Stimulated activated CD4-positive, alpha-beta T cell treated with anti-CD3 and anti-CD28 coated beads, Interleukin-1b, Interleukin-23, amount 100 ng/mL, for 4 hours (primary cell): ENCODE measurements at places on chromosomes 1 and 21.

DNA sequence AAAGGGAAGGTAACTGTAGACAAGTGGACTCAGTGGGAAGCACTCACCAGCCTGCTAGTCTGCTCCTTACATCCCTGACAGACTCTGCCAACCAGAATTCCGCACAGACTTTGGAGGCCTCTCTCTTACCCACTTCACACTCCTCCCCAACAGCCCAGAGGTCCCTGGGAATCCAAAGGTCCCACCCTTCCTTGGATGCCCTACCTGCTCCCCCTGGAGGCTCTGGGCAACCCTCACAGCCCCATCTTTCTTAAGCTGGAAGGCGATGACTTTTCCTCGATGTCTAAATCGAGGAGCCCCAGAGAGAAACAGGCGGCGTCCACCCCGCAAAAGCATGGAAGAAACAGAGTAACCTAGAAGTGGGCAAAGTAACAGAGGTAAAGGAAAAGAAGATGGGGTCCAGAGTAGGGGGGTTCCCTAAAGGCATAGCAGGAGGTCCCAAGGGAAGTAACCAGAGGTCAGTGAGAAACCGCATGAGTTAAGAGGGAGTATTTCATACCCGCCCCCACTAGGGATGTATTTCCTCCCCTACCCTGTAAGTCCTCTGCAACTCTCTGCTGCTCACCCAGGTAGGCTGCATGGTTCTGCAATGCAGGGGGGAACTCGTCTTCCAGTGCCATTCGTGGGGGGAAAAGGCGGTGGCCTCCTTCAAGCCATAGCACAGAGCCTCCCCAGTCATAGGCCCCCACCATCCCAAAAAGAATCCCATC lies 8.4 kb downstream of the ITGA10 start:
- no peak for DNase-seq

DNA sequence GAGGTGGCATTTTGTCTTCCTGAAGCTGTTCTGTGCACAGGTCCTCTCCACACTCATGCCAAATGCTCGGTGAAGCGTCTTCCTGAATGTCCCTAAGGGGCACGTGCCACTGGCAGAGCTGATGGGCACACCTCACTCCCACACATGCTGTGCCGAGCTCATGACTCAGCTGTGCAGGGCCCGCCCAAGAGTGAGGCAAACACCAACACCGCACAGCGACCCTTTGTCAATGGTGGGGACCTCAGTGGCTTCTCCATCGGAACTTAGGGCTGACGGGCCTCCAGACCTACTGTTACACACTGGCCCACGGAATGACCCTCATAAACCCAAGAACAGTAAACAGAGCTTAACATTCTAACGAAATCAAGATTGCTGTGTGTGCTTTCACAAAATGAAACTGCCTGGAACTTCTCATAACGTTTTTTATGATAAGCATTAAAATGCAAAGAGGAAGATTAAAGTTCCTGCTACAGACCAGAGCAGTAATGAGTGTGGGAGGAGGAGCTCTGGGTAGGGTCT lies 89.3 kb downstream of the SIM2 start:
- DNase-seq: no peak

GRCh38 chr1:201013991-201014815 lies 9.3 kb downstream of the KIF21B start:
- no peak for DNase-seq

DNA sequence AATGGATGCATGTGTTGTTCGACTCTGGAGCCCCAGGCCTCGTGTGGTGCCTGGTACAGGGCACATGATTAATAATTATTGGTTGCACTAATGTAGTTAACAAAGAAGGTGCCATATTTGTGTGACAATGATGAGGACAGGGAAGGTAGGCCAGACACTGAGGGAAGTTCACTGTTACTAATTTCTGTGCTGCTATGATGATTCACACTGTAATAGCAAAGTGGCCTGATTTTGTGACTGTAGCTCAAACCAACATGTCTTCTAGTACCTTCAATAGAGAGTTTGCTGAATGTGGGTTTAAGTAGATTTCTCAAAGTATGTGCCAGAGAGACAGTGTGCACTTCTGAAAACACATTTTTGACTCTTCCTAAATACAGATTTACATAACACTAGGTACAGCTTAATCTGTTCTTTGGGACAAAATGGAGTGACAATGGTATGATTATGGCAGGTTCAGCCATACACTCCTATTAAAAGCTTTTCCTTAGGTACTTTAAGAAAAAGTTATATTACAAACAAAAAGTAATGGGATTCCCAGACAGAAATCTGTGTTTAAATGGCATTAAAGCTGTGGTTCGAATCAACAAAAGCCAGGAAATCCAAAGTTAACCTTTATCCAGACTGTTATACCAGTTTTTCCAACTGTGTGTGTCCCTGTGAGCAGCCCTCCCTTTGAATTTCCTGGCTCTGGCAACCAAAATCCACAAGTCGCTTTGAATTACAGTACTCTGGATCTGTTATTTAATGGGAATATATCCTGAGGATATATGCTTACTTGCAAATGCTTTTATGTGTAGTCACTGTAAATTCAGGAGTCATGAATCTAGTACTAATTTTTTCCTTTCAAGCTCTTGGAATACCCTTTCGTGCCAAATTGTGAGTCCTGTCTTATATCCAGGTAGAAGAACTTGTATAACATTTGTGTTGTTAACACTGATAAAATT lies 277.1 kb upstream of the SGIP1 start:
- DNase-seq: no peak

DNA sequence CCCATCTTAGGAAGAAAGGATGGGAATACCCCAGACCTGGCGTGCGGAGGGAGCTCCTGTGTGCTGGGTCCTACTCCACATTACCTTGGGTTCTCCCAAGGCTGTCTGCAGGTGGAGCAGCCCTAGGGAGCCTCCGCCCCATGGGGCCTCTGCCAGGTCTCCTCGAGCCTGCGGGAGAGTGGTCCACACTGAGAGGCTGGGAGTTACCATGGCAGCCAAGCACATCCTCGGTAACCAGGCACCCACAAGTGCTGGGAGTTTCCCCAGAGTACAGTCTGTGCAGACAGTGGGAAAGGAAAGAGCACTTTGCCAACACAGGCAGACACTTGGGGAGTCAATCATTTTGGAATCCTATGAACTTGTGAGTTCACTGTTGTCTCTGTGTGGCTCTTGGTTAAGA lies 249.4 kb downstream of the DYRK1A start:
- no peak for DNase-seq

- DNase-seq: no peak
Measured at GRCh38 chr1:22791831-22792347, 81.2 kb downstream of the EPHB2 start.

GRCh38 chr21:28899744-28900143 lies 92.9 kb downstream of the LTN1 start:
- DNase-seq: no peak

- no peak for DNase-seq
Measured at GRCh38 chr21:34583926-34584563, 30.9 kb downstream of the RCAN1 start.

DNA sequence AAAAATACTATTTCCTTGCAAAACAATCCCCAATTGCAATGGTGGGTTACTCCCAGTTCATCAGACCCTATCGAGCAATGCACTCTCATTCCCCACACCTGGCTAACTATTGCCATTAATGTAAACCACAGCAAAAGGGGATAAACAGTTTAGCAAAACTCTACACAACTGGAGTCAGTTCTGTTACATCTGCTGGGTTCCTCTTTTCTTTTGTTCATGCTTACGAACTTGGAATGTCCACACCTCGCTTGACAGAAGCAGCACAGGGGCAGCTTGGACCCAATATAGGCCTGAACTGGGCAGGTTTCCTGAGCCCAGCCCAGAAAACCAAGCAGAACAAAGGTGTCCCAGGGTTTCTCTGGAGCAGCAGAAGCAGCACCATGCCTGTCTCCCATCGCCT lies 57.4 kb downstream of the ADSS2 start:
- no peak for DNase-seq

GRCh38 chr1:94947437-94947836 lies 20.5 kb upstream of the CNN3 start:
- DNase-seq: no peak

GRCh38 chr21:29053656-29054055 lies 19.8 kb downstream of the CCT8 start:
- no peak for DNase-seq

GRCh38 chr1:234686035-234686434 lies 76.1 kb upstream of the IRF2BP2 start:
- no peak for DNase-seq

DNA sequence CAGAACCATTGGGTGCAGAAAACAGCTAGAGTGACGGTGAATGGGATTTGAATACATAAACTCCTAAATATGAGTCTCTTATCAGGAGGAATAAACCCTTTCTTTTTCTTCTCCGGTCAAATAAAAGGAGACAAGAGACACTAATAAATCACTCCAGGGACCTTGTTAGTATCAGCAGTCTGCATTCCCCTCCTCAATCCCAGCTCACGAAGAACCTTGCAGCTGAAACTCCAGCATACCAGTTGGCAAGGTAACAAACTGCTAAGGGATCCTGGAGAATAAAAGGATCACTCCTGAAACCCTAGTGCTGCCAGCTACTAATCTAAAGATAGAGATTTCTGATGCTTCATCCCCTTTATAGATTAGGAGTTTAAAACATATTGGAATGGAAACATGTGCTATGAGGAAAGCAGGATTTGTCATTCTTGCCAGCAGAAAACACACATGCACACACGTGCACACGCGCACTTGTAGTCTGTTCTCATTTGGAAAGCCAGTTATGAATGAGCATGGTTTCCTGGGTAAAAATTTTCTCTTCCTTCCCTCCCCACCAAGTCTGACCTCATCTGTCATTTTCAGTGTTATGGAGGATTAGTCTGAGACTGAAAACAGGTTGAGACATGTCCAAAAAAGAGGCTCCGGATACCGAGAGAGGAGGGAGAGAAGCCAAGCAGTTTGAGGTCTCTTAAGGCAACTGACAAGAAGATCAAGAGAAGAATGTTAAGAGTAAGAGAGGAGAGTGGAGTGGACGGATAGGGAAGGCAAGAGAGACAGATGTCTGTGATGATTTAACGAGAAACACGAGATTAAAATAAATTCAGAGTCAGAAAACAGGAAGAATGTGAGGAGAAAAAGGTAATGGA lies 10.9 kb downstream of the IER5 start:
- DNase-seq: no peak

DNA sequence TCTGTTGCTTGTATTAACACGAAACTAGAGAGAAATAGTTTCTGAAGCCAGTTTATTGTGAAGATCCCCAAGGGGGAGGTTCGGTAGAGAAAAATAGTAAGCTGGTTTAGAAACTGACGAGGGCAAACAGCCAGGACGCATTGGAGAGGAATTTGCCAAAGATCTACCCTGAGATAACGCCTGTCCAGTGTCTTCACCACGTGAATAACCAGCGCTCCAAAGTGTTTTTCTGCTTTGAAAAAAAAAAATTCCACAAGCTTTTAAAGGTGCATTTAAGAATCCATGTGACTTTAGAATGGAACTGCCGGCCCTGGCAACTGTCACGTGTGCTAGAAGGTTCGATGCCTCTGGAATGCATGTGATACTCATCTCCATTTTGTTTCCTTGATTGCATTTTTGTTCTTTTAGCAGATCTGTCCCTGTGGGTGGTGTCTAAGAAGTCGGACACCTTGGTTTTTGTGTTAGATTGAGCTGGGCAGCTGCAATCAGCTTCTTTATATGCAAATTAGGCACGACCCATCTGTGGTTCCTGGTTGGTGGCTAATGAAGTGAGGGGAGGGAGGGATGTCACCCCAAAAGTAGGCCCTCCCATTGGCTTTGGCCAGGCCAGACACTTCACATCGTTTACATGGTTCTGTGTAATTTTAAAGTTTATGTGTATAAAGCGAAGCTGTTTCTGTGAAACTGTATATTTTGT lies 1.3 kb upstream of the THAP3 start:
- no peak for DNase-seq

GRCh38 chr1:14648896-14649855 lies 50.7 kb downstream of the KAZN start:
- DNase-seq: no peak

DNA sequence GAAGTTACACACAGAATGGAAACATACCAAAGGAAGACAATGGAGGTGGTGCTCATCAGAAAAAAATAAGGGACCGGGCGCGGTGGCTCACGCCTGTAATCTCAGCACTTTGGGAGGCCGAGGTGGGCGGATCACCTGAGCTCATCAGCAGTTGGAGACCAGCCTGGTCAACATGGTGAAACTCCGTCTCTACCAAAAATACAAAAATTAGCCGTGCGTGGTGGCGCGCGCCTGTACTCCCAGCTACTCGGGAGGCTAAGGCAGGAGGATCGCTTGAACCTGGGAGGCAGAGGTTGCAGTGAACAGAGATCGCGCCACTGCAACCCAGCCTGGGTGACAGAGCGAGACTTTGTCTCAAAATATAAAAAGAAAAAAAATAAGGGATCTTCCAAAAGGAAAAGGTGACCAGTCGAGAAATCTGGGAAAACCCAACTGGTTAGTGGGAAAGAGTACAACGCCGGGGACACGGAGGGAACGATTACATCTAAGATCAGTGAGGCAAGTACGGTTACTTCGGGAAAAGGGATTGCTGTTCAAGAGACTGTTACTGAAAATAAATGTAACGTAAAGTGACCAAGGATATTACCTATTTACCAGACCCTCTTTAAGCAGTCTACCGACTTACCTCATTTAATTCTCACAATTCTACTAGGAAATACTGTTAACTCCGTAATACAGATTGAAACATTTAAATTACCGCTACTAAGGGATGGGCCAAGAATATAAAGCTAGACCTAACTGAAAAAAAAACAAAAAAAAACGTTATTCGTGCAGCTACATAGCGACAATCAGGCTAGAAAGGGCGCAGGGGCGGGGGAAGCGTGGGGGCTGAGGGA lies 822 bp downstream of the CCT3 start:
- no peak for DNase-seq

DNA sequence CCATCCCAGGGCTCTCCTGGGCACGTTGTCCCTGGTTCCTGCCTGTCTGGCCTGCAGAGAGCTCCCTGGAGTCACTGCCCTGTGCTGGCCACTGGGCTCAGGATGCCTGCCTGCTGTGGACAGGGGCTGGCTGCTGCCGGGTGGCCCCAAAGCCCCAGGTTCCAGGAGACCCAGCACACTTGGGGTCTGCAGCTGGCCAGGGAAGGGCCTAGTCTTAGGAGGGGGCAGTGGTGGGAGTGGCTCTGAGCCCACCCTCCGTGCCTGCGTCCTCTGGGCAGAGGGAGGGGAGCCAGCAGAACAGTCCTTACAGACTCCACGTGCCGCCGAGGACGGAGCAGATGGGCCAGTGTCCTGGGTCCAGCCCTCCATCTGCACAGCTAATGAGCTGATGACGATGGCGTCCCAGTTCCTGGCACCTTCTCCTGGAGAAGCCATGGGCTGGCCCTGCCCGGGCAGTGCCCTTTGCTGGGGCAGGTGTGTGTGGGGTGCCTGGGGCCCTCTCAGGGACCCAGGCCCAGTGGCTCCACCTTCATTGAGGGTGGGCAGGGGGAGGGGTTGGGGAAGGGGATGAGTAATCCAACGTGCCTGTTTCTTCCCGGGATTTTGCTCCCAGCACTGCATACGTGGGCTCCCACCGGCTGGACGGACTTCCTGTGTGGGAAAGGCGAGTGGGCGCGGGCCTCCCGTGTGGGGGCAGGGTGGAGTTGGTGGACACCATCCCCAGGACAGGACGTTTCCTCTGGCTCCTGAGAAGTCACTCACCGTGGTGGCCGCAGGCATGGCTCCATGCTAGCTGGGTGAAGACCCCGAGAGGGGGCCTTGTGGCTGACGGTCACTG lies 6.8 kb upstream of the PLCH2 start:
- no peak for DNase-seq

GRCh38 chr1:64315402-64315801 lies 112.0 kb downstream of the UBE2U start:
- DNase-seq: no peak

- DNase-seq: no peak
Measured at GRCh38 chr1:9606948-9607347, 18.2 kb downstream of the TMEM201 start.
